Suppressor macrophage (primary cell): ENCODE measurements at places on chromosomes 7 and 10.

- DNase-seq, result no peak
Observed at GRCh38 chr7:46024263-46024916, 103.3 kb upstream of the IGFBP3 start.

DNA sequence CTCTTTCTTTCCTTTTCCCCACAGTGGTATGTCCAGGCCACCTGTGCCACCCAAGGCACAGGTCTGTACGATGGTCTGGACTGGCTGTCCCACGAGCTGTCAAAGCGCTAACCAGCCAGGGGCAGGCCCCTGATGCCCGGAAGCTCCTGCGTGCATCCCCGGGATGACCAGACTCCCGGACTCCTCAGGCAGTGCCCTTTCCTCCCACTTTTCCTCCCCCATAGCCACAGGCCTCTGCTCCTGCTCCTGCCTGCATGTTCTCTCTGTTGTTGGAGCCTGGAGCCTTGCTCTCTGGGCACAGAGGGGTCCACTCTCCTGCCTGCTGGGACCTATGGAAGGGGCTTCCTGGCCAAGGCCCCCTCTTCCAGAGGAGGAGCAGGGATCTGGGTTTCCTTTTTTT is 2.3 kb upstream of the FSCN3 start:
- no peak for DNase-seq

GRCh38 chr7:122082160-122082559 is 61.9 kb downstream of the AASS start:
- DNase-seq, result no peak

- DNase-seq, result no peak
Observed at GRCh38 chr10:53469383-53469782, 696.8 kb upstream of the MBL2 start.

DNA sequence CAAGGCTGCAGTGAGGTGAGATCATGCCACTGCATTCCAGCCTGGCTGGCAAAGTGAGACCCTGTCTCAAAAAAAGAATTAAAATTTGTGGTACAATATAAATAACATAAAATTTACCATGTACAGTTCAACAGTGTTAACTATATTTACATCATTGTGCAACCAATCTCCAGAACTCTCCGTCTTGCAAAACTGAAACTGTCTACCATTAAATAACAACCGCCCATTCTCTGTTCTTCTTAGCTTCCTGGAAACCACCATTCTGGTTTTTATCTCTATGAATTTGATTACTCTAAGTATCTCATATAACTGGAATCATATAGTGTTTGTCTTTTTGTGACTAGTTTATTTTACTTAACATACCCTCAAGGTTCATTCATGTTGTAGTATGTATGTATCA is 167.6 kb downstream of the AUTS2 start:
- peak; percentile 26 for DNase-seq

DNA sequence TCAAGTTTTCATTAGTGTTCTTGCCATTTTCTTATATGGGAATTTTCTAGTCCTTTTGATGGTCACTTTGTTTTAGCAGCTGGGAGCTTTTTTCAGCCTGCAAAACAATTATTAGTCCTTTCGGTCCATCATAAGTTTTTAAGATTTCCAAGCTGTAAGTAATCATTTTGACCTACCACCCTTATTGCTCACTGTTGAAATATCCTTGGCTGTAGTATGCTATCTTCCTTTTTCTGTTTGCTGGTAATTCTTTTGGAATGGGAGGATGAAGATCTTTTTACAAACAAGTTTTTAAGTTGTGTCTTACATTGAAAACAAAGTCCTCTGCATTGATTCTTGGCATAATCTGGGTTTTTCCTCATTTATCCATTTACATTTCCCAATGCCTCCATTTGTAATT is 24.0 kb downstream of the BZW2 start:
- no peak for DNase-seq

DNA sequence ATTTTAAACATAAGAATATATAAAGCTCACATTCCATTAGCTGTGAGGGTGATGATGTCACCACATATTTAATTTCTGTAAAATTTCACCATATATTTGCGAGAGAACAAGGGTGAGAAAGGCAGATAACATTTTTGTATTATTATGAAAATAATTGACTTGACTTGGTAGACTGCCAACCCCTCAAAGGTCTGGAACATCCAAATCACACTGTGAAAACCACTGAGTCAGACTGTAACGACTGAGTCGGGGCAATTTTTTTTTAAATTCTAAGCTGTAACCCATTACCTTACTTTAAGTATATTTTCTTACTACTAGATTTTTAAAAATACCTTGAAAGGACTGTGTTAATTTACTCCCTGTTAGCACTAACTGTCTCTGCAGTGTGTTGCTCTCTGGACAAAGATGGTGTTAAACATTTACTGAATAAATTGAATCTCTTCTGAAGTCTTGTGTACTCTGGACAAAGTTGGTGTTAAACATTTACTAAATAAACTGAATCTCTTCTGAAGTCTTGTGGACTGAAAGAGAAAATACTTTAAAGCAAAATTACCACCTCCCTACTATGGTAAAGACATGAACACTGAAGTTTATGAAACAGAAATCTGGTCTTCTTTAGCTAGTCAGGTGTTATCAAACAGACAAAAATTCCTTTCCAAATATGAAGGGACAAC is 14.1 kb downstream of the PDZD8 start:
- DNase-seq, result no peak

GRCh38 chr10:24363070-24363469 is 154.1 kb downstream of the KIAA1217 start:
- no peak for DNase-seq

DNA sequence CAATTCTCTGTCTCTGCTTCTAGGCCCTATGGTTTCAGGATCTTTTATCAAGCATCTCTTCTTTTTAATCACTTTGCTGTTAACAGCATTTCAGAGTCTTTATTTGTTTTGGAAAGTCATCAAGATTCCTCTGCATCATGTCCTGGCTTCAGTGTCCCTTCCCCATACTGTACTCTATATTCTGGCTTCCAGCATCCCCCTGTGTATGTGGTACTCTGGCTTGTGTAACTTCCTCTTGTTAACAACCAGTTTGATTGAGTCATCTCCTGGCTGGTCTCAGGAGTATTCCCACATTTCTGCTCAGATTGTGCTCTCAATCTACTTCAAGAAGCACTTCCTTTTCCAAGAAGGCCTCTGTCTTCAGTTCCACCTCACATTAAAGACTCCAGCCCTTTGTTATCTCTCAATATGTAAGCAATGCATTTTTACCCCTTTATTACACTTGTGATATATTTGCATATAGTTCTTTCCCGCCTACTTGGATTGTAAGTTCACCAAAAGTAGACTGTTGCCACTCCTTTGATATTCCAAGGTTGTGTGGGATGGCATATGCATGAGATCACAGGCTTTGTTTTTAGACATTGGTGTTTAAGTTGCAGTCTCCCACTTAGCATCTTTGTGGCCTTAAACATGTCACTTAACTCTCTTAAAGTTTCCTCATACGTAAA is 15.1 kb upstream of the ATE1 start:
- peak; percentile 84 for DNase-seq

GRCh38 chr10:7199152-7199760 is 211.6 kb downstream of the SFMBT2 start:
- DNase-seq, result no peak

DNA sequence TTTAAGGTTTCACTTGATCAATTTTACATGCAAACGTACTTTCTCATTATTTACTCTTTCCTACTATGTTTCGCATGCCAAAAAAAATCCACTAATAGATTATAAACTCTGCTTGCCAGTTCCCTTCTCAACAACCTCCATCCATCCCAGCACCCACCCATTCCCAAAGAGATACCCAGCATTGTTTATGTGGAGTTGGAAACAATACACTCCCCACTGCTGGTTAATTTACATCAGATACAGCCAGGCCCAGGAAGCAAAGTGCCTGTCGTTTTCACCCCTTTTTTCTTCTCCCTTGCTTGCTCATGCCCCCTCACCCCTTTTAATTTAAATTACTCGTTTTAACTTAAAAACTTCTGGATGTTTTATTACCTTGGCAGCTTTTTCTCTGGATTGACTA is 59.9 kb downstream of the HIBADH start:
- DNase-seq, result no peak

DNA sequence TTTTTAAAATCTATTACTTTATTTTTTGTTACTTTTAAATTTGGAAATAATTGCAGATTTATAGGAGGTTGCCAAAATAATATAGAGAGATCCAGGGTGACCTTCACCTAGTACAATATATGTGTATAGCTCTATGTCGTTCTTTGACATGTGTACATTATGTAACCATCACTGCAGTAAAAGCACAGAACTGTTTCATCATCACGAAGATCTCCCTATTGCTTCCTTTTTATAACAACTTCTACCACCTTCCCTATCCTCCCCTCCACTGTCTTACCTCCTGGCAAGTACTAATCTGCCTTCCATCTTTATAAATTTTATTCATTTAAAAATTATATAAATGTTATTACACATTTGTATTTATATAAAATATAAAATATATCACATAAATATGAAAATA is 251.0 kb downstream of the AUTS2 start:
- no peak for DNase-seq

DNA sequence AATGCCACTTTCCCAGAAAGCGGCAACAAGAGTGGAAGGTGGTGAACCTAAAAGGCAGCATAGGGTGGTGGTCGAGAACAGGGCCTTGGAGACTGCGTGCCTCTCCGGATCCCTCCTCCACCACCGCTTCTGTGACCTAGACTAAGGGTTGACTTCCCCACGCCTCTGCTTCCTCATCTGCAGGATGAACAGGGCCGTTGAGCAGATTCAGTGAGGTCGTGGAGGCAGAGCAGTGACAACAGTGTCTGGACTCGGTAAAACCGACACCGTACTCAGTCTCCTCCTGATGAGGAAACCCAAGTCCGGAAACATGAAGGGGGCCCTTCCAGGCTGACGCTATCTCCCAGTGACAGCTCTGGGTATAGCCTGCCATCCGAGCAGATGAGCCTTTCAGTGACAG is 162.6 kb downstream of the CELF2 start:
- DNase-seq, result peak; percentile 97

DNA sequence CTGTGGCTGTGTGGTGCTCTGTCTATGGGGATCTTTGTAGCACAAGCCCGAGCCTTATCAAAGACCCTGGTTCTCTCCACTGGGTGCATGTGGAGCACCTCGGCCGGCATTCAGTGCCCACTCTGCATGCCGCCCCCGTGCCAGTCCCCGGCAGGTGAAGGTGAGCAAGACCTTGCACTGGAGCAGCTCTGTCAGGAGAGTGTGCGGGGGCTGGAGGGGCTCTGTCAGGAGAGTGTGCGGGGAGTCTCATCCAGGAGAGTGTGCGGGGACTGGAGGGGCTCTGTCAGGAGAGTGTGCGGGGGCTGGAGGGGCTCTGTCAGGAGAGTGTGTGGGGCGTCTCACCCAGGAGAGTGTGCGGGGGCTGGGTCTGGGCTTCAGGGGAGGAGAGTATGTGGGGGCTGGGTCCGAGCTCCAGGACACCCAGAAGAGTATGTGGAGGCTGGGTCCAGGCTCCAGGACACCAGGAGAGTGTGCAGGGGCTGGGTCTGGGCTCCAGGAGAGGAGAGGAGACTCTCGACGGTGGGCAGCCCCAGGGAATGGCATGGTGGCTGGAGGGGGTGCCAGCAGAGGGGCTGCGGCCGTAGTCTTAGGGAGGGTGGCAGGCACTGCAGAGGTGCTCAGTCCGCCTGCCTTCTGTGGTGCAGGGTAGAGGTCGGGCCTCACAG is 40.8 kb downstream of the INPP5A start:
- no peak for DNase-seq

GRCh38 chr7:143987513-143987912 is 12.6 kb upstream of the OR6B1 start:
- no peak for DNase-seq

GRCh38 chr7:50834679-50835078 is 52.0 kb upstream of the GRB10 start:
- DNase-seq, result no peak

- DNase-seq, result peak; percentile 35
Observed at GRCh38 chr10:75861582-75861981, 430.2 kb downstream of the LRMDA start.

DNA sequence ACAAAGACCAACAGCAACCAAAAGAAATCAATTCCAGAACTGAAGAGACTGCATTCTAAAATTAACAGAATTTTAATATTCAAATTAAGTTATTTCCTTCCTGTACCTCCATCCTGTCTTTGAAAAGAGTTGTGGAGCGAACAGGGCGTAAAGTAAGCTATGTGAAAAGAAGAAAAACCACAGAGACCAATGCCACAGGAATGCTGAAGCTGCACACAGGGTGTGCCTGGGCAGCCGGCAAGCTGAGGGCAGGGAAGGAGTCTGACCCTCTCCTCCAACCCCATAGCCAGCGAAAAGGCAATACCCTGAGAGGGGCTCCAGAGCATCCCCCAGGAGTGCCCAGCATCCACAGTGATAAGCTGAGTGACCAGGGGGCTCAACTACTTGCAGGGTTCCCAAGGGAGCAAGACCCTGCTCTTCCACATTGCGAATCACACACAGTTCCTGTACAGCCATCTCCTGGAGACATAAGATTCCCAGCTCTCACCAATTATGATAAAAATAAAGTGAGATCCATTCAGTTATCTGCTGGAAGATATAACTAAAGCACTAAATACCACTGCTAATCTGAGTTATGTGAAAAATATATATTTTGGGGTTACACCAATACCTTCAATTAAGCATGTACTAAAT is 93.8 kb downstream of the PARD3 start:
- DNase-seq, result no peak

DNA sequence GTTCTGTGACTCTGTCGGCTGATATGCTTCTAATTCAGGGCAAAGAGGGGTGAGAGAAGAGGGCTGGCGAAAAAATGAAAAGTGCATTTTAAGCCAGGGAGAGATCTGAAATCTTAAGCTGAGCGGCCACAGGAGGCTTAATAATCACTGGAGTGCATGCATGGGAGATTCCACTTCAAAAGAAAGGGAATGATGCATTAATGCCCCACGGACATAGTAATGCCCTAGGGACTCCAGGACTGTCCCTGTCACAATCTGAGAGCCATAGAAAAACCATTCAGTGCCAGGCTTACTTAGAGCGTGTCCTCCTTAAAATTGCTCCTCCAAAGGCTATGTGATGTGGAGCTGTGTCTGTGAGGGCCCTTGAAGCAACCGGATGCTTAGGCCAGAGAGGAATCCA is 75.1 kb downstream of the NHLRC2 start:
- no peak for DNase-seq

DNA sequence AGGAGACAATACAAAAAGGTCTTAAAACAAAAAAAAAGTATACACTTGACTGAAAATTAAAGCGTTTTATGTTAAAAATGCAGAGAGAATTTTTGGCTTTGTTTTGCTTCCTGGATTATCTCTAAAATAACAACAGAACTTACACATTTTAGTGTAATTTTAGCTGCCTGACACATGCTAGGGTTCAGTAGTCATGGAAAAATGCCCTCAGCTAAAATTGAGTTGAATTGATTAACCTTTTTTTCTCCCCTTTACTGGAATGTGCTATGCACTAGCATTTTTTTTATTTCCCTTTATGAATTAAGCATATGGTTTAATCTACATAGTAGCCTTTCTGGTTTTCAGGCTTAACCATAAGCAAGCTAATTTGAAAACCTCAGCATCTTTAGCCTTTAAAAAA is 89.9 kb downstream of the ZNF277 start:
- no peak for DNase-seq

GRCh38 chr7:134931487-134931886 is 54.8 kb upstream of the AGBL3 start:
- no peak for DNase-seq

GRCh38 chr10:70594161-70594560 is 8.4 kb downstream of the PRF1 start:
- no peak for DNase-seq
